Kidney (tissue), 22 donors: ENCODE measurements at places on chromosomes 13 and 19. TPM values are rescaled to one million over a fixed set of nuclear protein-coding genes. Genes with fewer than 3 reads are reported as not detected.

The SRRM5 gene
- total RNA-seq, result 0.28 TPM

- no peak for DNase-seq
Observed at GRCh38 chr13:72120632-72121031, 253.6 kb upstream of the DACH1 start.

The CLEC17A gene
- total RNA-seq, result 0.76 TPM

GRCh38 chr19:19911150-19911549 lies 10.4 kb downstream of the ZNF93 start:
- no peak for DNase-seq

DNA sequence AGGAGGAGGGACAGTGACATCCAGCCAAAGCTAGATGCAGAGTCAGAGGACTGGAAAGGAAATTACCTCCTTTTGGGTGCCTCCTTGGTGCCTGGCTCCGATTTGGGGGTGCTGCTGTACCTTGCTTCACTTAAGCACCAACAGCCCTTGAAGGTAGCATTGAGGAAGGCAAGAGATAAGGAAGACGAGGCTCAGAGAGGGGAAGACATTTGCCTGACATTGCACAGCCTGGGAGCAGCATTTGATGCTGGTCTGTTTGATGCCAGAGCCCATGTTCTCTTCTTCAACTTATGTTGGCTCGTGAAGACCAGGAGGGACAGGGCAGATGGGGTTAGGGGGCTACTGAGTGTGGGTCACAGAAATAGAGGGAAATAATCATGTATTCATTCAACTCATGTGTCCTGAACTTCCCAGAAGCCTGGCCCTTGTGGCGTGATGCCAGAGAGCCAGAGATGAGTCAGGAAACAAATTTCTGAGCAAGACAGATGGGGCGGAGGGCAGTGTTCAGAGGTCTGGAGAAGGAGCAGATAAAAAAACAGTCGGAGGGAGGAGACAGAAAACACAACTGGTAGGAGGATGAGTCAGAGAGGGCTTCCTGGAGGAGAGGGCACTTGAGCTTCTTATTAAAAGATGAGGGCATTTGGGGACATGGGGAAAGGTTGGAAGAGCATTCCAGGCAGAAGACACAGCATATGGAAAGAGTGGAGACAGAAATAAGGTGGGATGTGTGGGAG lies 3.0 kb upstream of the C19orf81 start:
- no peak for DNase-seq

The ZNF416 gene
- total RNA-seq, result 8.0 TPM

- no peak for DNase-seq
Observed at GRCh38 chr13:37752146-37752545, 117.4 kb downstream of the TRPC4 start.

DNA sequence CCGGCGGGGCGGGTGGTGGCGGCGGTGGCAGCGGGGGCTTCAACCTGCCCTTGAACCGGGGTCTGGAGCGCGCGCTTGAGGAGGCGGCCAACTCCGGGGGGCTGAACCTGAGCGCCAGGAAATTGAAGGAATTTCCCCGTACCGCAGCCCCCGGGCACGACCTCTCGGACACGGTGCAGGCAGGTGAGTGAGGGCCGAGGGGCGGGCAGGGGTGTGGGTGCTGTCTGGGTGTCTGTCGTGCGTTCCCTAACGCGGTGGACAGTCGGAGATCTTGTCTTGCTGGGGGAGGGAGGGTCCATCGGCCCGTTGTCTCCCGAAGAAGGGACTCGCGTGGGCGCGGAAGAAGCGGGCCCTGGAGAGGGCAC lies 533 bp downstream of the LRCH1 start:
- DNase-seq, result peak; percentile 74

- no peak for DNase-seq
Observed at GRCh38 chr19:10554760-10555609, 10.8 kb downstream of the KRI1 start.

The IGFL1 gene
- total RNA-seq, result not detected

DNA sequence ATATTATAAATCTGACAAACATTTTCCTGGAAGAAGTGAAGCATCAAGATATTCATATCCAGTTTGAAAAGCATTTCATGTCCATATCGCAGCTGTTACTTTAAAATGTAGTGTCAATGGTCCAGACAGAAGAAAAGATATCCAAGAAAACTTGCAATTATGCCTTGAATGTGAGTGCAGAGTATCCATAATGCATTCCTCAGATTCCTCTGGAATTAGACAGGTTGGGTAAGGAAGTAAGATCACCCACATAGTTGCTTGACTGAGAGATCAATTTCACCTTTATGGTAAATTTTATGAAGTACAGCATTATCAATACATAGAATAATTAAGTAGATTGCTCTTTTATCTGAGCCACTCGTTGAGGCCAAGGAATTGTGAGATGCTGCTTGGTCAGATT lies 327.0 kb upstream of the SLITRK5 start:
- DNase-seq, result no peak

DNA sequence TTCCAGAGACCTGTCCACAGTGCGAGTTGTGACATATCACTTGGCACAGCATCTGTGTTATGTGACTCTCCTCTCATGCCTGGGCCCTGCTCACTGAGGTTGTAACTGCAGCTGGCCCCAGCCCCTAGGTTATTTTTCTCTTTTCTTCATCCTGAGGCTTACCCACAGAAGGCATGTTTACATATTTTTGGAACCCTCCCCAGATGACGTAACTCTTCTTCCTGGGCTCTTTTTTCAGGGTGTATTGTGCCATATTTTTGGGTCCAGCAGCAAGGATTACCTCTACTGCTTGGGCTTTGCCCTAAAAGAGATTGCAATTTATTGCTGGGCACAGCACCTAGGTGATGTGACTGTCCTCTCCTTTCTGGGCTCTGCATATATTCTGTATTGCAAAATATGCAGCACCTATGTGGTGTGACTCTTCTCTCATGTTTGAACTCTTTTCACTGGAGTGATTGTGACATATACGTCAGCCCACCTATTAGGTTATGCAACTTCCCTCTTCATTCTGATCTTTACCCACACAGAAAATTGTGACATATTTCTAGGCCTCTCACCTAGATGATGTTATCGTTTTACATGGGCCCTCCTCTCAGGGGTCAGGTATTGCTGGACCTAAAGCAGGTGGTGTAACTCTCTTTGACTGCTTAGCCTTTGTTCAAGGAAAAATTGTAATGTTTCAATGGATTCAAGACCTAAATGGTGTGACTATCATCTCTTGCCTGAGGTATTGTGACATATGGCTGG lies 64.5 kb upstream of the ZNF724 start:
- DNase-seq, result no peak

DNA sequence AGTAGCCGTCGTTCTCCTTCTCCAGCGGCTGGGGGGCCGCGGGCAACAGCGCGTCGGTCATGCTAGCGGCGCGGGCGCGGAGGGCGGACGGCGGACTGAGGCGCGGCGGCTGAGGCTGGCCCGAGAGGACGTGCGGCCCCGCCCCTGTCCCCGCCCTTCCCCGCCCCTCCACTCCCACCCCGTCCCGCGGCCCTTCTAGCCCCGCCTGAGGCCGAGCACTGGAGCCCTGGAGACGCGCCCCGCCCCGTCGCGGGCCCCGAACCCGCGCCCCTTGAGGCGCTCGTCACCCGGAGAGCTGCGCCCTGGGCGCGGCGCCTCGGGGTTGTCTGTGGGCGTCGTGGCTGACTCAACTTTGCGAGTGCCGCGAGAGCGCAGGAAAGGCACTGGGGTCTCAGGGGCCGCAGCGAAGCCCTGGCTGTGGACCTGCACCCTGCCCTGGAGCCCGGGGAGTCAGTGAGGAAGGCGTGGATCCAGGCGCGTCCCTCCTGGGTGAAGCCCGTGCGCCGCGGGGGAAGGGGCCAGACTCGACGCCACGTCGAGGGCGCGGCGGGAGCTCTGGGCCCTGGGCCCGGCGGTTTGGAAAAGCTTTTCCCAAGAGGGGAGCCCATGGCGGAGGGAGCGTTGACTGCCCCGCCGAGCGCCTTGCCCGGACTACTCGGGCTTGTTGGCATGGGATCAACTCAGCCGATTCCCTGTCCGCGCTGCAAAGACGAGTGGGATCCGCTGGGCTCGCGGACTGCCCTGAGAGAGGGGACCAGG lies at the start of gene RHPN2:
Gene RHPN2, minus strand, starts transcription at position 97 of the 759 bp plus-strand sequence. Its CDS starts 36 bp downstream, at position 61.
- DNase-seq, result peak; percentile 83

The KASH5 gene
- total RNA-seq, result not detected

The KIRREL2 gene
- total RNA-seq, result not detected

The RFXANK gene
- 70.7 TPM for total RNA-seq

DNA sequence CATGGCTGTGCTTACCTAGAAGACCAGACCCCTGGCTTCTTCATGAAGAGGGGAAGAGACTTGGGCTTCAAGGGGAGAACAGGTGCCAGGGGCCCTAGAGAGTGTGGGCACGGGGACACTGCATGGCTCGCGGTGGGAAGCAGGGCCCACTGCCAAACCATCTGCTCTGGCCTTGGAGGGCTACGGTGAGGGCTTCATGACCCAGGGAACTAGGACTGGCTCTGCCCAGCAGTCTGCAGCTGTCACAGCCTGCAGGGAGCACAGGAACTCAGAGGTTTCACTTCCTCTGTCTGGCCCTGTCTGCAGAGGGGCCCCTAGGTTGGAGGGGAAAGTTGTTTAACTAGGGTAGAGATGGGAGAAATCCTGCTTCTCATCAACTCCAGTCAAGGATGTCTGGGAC lies 4.3 kb downstream of the ERCC1 start:
- no peak for DNase-seq

DNA sequence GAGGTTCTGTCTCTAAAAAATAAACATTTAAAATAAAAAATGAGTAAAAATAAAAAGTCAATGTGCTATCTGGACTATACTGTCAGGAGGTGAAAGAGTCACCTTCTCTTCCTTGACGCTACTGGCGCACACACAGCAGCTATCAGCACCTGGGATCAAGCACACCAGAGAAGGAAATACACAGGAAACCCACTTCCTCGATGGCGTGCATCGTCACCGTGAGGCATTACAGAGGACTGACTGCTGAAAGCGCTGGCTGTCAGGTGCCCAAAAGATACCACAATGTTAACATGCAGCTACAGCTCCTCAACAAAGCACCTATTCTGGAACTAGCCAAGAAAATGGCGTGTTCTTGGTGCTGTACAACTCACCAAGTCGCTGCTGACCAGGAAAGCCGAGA lies 6.1 kb downstream of the SLC35E1 start:
- DNase-seq, result no peak

DNA sequence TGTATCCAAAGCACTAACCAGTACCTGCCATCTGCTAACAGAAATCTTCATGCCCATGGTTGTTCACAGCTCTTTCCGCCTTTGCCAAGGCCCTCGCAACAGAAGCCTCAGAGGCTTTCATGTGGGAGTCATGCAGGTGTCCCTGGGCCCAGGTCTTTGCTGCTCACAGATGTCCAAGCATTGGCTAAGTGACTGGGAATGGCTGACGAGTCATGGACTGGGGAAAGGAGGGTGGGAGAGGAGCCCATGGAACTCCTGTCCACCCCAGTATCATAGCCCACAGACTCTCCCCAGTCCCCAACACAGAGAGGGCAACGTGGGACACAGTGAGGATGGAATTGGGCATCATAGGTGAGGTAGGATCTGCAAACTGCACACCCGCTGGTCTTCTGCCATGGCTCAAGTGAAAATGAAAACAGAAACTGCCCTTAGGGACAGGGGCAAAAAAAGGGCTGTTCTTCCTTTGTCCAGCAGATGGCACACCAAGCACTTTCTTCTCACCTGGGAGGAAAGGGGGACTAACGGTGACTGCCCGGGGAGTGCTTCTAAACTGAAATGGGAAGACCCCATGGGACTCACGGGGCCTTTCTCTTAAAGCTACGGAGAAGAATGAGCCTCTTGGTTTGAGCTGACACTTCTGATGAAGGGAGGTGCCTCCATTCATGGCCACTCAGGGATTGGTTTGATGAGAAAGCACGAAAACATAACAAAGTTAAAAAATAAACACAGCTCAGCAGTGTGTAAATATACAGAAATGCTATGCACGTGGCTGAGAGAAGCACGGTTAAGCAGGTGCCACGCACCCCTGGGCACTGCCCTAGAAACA lies 11.1 kb upstream of the DHRS12 start:
- DNase-seq, result no peak

DNA sequence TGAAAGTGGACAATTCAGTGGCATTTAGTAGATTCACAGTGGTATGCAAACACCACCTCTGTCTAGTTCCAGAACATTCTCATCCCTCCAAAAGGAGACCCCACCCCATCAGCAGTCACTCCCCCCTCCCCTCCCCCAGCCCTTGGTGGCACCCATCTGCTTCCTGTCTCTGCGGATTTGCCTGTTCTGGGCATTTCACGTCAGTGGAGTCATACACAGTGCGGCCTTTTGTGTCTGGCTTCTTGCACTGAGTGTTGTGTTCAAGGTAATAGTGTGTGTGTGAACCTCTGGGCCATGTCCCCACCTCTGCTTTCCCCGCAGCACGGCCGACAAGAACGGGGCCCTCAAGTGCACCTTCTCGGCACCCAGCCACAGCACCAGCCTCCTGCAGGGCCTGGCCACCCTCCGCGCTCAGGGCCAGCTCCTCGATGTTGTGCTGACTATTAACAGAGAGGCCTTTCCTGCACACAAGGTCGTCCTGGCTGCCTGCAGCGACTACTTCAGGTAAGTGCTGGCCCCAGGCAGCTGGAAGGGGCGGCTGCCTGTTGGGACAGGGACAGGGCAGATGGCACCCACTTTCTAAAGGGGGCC lies 19.4 kb upstream of the CRTC1 start:
- DNase-seq, result no peak

DNA sequence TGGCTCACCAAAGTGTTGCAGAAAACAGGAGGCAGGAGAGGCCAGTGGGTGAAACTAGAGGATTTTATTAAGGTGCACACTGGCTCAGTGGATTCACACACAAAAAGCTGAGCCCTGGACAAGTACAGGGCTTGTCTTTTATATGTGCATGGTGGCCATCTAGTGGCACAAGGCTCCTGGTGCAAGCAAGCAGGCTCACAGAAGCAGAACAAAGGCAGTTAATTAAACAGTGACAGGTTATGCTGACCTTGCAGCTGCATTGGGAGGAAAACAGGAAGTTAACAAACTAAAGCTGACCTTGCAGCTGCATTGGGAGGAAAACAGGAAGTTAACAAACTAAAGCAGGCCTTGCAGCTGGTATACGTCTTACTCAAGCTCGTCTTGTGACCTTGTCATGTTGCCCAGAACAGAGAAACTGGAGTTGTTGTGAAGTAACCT lies 65.3 kb upstream of the ZNF681 start:
- DNase-seq, result peak; percentile 22

DNA sequence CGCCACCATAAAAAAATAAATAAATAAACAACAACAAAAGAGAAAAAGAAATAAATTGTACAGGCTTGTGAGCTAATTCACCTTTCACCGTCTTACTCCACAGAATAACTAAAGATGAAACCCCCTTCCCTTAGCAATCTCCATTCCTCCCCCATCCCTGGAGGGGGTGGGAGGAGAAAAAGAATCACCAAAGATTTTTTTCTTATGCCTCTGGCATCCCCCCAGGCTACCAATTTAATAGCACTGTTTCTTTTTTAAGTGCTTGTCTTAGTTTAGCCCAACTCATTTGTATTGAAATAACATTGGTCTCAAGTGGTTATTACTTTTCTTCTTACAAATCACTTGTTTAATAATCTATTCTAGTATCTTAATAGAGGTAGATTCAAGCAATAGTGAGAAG lies 23.9 kb upstream of the KLF5 start:
- DNase-seq, result no peak

- no peak for DNase-seq
Observed at GRCh38 chr13:46675016-46675415, 121.9 kb downstream of the ESD start.
